ENCODE measurements at places on chromosomes 12 and 14. TPM values are rescaled to one million over a fixed set of nuclear protein-coding genes. Genes with fewer than 3 reads are reported as not detected.

GRCh38 chr14:71212683-71213107, 305.4 kb downstream of the PCNX1 start:
- no peak for DNase-seq

LYZ gene
- not detected for total RNA-seq

DNA sequence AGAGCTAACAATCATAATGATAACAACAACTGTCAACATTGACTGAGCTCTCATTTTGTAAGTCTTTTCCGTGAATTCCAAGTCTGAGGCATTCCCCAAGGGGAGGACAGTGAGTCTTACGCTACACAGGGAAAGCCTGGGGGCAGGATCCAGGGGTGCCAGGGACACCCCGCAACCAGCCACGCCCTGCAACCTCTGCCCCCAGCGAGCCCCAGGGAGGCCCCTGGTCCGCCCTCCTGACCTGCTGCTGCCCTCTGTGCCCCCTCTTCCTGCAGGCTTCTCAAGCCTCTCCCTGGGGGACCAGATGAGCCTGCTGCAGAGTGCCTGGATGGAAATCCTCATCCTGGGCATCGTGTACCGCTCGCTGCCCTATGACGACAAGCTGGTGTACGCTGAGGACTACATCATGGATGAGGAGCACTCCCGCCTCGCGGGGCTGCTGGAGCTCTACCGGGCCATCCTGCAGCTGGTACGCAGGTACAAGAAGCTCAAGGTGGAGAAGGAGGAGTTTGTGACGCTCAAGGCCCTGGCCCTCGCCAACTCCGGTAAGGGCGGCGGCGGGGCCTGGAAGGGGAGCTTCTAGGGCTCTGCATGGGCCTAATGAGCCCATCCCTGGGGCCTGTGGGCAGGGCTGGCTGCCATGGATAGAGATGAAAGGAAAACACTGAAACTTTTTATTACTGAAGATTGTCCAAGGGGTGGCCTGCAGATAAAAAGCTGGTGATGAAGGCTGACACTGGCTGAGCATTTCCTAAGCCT, 115.4 kb downstream of the ESRRB start:
- DNase-seq = no peak

DNA sequence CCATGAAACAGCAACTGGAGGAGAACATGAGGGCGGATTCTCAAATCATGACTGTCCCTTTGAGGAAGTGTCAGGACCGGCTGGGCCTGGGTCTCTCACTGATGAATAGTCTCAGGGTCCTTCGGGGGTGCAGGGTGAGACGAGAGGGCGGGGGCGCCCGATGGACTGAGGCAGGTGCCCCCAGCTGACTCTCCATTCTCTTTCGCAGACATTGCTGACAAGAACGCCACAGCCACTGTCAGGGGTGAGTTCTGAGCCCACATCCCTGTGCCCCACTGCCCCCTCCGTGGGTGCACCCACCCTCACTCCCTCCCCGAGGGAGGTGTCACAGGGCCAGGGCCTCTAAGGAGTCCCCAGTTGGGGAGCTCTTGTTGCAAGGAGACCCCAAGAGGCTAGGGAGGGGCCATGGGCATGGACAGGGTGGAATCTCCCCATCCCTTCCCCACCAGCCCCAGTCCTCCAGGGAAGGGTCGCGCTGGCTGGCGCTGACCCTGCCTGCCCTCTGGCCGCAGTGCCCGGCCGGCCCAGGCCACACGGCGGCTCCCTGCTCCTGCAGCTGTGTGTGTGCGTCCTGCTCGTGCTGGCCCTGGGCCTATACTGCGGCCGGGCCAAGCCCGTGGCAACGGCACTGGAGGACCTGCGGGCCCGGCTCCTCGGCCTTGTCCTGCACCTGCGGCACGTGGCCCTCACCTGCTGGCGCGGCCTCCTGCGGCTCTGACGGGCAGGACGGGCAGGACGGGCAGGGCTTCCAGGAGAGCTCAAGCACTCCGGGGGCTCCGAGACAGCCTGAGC, 8.7 kb downstream of the C14orf180 start:
- no peak for DNase-seq

NPFF gene
- not detected for total RNA-seq

VAMP1 gene
- 9.3 TPM for total RNA-seq

DNA sequence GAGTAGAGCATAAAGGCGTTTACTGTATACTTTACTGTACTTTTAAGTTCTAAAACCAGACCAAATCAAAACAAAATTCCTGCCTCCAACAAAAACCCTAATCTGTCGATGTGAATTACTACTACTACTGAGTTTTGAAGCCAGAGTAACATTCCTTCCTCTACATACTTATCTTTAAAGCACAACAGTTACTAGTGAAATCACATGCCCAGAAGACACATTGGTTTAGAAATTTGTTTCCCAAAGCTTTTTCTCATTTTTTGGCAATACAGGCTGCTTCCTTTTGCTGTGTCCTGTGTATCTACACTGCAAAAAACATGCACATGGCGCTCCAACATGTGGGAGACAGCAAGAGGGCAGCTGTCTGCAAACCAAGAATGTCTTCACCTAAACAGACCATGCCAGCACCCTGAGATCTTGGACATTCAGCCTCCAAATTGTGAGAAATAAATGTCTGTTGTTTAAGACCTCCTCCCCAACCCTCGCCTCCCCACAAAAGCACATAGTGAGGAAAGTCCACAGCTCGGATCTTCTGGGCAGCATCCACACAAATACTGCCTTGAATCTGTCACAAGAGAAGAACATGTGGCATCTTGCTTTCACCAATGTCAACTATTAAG, 21.1 kb downstream of the SETD3 start:
- DNase-seq = no peak

DNA sequence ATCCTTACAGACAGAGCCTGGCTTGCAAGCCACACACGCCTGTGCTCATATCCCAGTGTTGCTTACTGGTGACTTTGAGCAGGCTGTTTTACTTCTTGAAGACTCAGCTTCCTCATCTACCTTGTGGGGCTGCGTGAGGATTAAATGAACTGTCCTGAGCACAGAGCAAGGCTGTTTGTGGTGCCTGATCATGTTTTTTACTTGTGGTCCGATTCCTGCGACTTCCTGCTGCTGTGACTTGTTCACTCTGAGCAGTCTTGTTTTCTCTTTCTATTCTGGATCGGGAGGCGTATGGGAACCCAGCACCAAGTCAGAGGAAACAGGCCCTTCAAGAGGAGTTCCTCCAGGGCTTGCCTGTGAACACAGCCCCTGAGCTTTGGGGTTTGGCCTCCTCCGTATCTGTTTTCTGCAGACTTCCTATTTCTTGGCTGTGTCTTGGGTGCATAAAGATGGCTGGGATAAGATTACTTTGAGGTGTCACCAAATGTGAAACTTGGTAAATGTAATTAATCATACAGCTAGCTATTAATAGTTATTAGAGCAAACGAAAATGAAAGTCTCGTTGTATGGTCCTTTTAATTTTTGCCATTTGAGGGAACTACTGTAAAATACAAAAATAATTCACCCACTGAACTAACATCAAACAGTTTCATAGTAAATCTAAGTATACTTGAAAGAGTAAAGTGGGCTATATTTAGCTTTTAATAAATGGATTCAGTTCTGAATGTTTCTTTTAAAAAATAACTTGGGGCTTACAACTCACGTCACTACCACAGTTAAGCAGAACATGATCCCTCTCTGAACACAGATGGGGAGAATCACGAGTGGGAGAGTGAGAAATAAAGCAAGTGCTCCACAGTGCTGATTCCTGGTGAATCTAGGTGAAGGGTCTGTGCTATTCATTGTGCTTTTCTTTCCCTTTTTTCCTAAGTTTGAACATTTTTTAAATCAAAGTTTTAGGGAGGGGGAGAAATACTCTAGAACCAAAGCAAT, 251.5 kb downstream of the FOXN3 start:
- DNase-seq = no peak

GRCh38 chr12:109719123-109720022, 5.7 kb downstream of the FAM222A start:
- peak; percentile 39 for DNase-seq

NYNRIN gene
- 3.1 TPM for total RNA-seq

COCH gene
- total RNA-seq = 4.2 TPM

GRCh38 chr14:105060751-105061427, 4.3 kb downstream of the GPR132 start:
- no peak for DNase-seq

DNA sequence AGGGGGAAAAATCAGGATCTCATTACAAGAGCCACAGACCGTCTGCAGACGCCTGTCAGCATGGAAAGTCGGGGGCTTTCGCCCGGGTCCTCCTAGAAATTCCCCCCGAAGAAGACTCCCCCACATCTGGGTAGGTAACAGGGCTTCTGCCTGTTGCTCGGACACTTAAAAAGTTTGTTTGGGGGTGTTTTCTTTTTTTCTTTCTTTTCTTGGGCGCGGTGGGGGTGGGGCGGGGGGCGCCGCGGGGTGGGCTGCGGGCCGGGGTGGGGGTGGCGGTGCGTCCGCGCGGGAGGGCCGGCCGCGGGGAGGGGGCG, 358 bp downstream of the ELK3 start:
- no peak for DNase-seq

RNASE3 gene
- total RNA-seq = not detected

DNA sequence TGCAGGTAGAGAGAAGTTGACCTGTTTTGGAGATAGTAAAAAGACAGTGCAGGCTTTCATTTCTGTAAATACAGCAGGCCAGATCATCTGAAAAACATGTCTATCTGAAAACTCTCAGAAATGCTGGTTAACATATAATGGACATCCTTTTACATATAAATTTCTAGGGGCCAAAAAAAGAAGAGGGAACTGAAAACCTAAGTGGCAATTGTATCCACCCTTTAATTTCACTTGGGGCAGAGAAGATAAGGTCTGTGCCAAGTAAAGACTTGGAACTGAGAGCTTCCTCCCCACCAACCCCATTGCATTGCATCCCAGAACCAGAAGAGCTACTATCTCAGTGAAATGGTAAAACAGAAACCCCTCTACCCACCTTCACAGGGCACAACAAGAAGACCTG, 141.0 kb downstream of the SRGAP1 start:
- no peak for DNase-seq

ASCL1 gene
- total RNA-seq = not detected

SPRING1 gene
- 33.4 TPM for total RNA-seq

PLEKHD1 gene
- 0.15 TPM for total RNA-seq

DNA sequence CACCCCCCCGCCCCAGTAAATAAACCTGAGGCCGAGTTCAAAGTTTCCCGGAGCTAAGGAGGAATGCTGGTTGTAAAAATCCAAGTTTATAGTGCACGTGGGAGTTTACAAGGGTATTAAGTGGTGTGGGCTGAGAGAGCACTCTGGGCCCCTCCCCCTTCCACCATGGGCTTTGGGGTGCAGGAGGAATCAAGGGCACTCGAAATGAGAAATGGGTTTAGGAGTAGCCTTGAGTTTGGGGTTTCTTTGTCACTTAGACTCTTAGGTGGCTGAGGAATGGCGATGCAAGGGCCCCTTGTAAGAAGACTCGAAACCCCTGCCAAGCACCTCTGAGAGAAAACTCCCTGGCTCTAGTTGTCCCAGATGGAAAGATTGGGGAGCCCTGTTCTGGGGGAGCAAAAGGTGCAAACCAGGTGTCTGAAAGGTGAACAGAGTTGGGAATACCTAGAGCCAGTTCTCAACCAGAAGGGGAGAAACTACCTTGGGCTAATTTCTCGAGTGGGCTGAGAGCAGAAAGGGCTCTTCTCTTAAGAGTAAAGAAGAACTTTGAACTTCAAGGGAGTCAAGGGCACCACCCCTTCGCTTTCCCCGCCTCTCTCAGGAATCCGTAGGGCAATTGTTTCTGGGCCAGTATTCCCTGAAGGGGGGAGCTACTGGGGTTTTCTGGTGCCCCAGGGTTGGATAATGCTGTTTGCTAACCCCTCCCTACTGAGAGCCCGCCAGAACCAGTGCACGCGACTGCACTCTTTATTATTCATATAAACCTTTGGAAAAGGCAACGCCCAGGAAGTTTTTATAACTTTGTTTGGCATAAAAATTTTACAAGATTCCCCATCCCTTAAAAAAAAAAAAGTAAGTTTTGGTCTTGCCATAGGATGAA, 4.0 kb upstream of the HOTAIR start:
- peak; percentile 78 for DNase-seq

ACVR1B gene
- 9.8 TPM for total RNA-seq

GRCh38 chr14:32469388-32470160, 140.5 kb downstream of the AKAP6 start:
- DNase-seq = peak; percentile 67

DNA sequence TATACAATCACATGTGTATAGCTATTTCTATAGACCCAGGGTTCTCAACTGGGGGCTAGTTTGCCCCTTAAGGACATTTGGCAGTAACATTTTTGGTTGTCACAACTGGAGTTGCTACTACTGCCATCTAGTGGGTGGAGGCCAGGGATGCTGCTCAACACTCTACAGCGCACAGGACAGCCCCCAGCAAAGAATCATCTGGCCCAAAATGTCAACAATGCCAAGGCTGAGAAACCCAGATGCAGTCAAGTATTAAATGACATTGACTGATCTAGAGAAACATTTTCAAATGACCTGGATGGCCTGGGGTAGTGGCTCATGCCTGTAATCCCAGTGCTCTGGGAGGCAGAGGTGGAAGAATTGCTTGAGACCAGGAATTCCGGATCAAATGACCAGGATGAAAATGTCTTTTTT, 5.8 kb downstream of the WSB2 start:
- peak; percentile 78 for DNase-seq

DEPDC4 gene
- 2.0 TPM for total RNA-seq

ADAM21 gene
- 0.80 TPM for total RNA-seq

Measured in PC-3 (cell line).